Activated naive CD4-positive, alpha-beta T cell treated with anti-CD3 and anti-CD28 coated beads for 36 hours (primary cell): ENCODE measurements at places on chromosomes 4 and X. TPM values are rescaled to one million over a fixed set of nuclear protein-coding genes. Genes with fewer than 3 reads are reported as not detected.

DNA sequence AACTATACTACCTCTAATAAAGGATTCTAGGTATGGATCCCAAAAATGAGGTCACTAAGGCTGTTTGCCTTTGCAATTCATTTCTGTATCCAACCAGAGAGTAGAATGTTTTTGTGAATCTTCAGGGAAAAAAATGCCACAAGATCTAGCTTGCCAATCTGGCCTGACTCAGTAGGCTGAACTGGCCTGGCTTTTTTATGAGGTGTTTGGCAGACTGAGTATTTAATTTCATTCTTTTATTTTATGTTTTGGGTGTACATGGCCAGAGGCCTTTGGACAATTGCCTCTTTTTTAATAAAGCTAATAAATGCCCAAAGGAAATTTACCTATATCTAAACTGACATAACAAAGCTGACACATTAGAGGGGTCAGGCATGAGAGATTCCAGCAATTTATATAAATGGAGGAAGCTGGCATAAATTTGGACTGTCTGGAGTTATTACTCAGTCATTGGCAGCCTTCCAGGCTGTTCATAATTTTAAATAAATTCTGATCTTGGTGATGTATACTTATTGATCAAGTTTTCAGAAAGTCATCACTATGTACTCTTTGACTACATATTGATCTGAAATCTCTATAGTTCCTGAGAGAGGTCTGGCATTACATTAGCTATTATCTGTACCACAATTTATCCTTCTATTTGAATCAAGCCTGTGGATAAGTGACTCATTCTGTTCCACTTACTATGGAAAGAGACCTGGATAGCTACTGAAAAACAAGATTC, 376.4 kb upstream of the NOCT start:
- no peak for DNase-seq
- H3K4me1 ChIP-seq: no peaks in the 10 kb centered on the region
- H3K27me3 ChIP-seq: no peaks in the 10 kb centered on the region

GRCh38 chr4:1927675-1928074, 56.5 kb downstream of the NSD2 start:
- H3K4me1 ChIP-seq: no peaks in the 10 kb centered on the region
- H3K4me3 ChIP-seq: no peak overlapping the region
- DNase-seq: no peak
- peaks cover 50% of the 10 kb centered on the region for H3K36me3 ChIP-seq
- H3K27me3 ChIP-seq: no peaks in the 10 kb centered on the region

DNA sequence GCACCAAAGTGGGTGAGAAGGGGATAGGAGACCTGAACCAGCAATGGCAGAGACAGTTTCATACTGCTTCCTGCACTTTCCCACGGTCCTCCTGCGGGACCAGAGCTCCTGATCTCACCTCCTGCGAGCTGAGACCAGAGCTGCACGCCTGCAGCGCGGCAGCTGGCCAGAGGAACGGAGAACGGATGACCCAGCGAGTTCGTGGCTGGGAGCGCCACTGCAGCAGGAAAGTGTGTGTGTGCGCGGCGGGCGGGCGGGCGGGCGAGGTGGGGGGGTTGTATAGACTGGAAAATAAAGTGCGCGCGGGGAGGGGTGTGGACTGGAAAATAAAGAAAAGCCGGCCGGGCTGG, 16.5 kb downstream of the MCF2 start:
- H3K36me3 ChIP-seq: peaks cover 2% of the 10 kb centered on the region
- H3K4me1 ChIP-seq: no peaks in the 10 kb centered on the region
- no peak for DNase-seq
- H3K4me3 ChIP-seq: no peak overlapping the region
- peaks cover 21% of the 10 kb centered on the region for H3K27me3 ChIP-seq
- no peak overlapping the region for H3K27ac ChIP-seq

AADAT gene
- total RNA-seq: not detected

DNA sequence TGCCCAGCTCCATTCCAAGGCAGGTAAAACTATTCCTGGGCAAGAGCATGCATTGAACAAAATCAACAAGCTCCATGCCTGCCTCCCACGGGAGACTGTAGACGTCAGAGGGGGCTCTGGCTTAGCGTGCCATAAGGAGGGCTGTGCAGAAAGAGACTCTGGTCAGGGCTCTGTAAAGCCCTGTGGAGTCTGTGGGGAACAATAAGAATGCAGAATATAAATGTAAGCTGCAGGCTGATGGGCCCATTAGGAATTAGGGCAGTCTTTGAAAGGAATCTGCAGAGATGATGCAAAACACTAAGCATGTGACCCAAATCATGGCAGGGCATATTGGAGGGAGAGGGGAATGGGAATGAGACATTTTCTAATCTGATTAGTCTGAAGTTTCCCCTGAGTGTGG, 170.3 kb downstream of the EFHC2 start:
- H3K36me3 ChIP-seq: peaks cover 2% of the 10 kb centered on the region
- H3K27ac ChIP-seq: no peak overlapping the region
- H3K27me3 ChIP-seq: no peaks in the 10 kb centered on the region
- H3K4me1 ChIP-seq: no peaks in the 10 kb centered on the region
- DNase-seq: no peak

NPNT gene
- not detected for total RNA-seq

- no peak overlapping the region for H3K4me3 ChIP-seq
- H3K4me1 ChIP-seq: no peaks in the 10 kb centered on the region
- H3K36me3 ChIP-seq: no peaks in the 10 kb centered on the region
- H3K27me3 ChIP-seq: no peaks in the 10 kb centered on the region
- no peak overlapping the region for H3K27ac ChIP-seq
- DNase-seq: no peak
Observed at GRCh38 chr4:175776217-175776616, 35.8 kb downstream of the GPM6A start.

ACTRT1 gene
- not detected for total RNA-seq

- H3K36me3 ChIP-seq: no peaks in the 10 kb centered on the region
- no peak overlapping the region for H3K27ac ChIP-seq
- H3K4me1 ChIP-seq: no peaks in the 10 kb centered on the region
- DNase-seq: no peak
Observed at GRCh38 chr4:44415251-44415650, 33.4 kb downstream of the KCTD8 start.

- no peak overlapping the region for H3K27ac ChIP-seq
- H3K36me3 ChIP-seq: no peaks in the 10 kb centered on the region
- no peak overlapping the region for H3K4me3 ChIP-seq
- H3K27me3 ChIP-seq: peaks cover 9% of the 10 kb centered on the region
- no peak for DNase-seq
Observed at GRCh38 chr4:53552711-53553110, 38.6 kb downstream of the LNX1 start.

DNA sequence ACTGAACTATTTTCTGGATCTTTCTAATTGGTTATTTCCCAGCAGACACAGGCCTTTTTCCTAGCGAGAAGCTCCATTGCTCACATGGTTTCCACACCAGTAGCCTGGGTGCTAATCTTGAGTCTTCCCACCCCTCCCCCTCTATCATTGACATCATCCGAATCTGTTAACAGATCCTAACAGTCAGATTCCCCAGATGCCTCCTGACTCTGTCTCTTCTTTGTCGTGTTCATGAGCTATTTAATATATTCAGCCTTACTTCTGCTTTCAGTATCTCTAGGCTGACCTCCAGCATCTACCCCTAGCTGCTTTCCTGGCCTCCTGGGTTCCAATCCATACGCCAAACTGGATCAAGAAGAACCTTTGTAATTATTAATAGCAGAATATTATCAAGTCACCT, 85.0 kb downstream of the CLNK start:
- H3K27me3 ChIP-seq: no peaks in the 10 kb centered on the region
- H3K4me1 ChIP-seq: no peaks in the 10 kb centered on the region
- DNase-seq: no peak
- no peak overlapping the region for H3K4me3 ChIP-seq

DNA sequence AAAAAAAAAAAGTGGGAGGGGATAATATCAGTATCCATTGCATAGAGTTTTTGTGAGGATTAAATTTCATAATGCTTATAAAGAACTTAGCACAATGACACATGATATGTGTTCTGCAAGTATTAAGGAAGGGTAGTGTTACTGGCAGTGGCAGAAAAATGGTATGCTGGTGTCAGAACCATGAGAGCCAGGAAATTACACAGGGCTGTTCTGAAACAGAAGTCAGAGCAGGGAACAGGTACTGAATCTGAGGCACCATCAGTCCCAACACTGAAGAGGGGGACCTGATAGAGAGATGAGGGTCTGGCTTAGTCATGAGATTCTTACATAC, 601.1 kb upstream of the GRIA3 start:
- H3K4me1 ChIP-seq: no peaks in the 10 kb centered on the region
- no peaks in the 10 kb centered on the region for H3K27me3 ChIP-seq
- H3K27ac ChIP-seq: no peak overlapping the region
- DNase-seq: no peak
- H3K36me3 ChIP-seq: no peaks in the 10 kb centered on the region

- no peaks in the 10 kb centered on the region for H3K36me3 ChIP-seq
- DNase-seq: no peak
- no peaks in the 10 kb centered on the region for H3K4me1 ChIP-seq
- no peak overlapping the region for H3K27ac ChIP-seq
- no peaks in the 10 kb centered on the region for H3K27me3 ChIP-seq
Observed at GRCh38 chrX:133185119-133185518, 33.0 kb downstream of the TFDP3 start.

DNA sequence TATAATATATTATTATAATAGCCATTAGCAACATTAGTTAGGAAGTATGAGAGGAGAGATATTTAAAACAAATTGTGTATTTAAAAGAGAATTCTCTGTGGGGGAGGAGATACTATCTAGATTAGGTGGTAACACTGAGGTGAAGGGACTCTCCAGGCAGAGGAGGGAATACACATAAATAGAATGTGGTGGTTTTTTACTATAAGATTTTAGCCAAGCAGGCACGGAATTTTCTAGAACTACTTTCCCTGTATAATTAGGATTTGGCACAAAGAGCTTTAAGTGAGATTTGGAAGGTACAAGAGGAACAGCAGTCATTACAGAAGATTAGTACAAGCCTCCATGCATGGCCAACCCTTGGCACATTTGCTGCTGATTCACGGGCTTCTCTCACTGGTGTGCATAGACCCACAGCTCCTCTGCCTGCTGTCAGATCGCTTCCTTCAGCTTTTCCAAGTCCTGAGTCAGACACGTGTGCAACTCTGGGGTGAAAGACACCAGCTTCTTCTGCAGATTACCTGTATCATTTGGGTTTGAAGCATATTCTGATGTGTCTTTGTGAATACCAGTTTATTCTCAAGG, 685.5 kb downstream of the KCTD8 start:
- DNase-seq: no peak
- H3K4me1 ChIP-seq: no peaks in the 10 kb centered on the region
- H3K36me3 ChIP-seq: no peaks in the 10 kb centered on the region
- H3K27me3 ChIP-seq: no peaks in the 10 kb centered on the region
- H3K4me3 ChIP-seq: no peak overlapping the region

DNA sequence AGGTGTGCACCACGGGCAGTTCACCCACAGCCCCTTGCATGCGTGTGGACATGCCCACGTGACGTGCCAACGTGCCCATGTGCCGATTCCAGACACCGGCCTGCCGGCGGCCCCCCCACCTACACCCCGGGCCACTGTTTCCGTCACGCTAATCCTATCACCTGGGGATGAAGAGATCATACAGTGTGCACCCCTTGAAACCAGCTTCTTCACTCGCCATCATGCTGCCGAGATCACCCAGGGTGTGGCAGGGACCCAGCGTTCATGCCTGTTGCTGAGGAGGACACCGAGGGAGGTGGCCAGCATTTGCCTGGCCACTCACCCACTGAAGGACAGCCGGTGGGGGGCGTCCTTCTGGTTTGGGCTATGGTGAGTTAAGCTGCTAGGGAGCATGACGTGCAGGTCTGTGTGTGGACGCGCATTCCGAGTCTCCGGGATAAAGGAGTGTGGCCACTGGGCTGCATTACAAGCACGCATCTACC, 14.1 kb downstream of the CTBP1 start:
- no peak overlapping the region for H3K27ac ChIP-seq
- no peak for DNase-seq
- no peaks in the 10 kb centered on the region for H3K27me3 ChIP-seq
- no peaks in the 10 kb centered on the region for H3K4me1 ChIP-seq

ZNF157 gene
- total RNA-seq: 1.0 TPM

- no peak overlapping the region for H3K4me3 ChIP-seq
- peaks cover 44% of the 10 kb centered on the region for H3K4me1 ChIP-seq
- no peak for DNase-seq
- no peak overlapping the region for H3K27ac ChIP-seq
- H3K27me3 ChIP-seq: no peaks in the 10 kb centered on the region
Observed at GRCh38 chr4:151991884-151992167, 231.0 kb upstream of the GATB start.

DNA sequence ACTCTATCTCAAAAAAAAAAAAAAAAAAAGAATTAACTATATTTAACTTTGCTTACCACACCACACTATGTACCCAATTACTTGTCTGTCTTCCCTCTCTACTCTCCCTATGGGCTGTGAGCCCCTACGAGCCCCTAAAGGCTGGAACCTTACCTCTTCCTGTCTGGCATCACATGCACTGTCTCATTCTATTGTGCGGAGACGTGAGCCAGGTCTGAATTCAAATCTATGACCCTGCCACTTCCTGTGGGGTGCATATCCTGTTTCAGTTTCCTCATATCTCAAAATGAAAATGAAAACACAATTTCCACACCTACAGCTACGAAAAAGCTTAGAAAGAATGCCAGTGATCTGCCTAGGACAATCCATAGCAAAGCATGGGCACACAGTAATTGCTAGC, 42.9 kb upstream of the HS3ST1 start:
- no peaks in the 10 kb centered on the region for H3K27me3 ChIP-seq
- H3K27ac ChIP-seq: peak overlapping the region; percentile 70
- peak; percentile 73 for DNase-seq
- H3K36me3 ChIP-seq: no peaks in the 10 kb centered on the region
- peak overlapping the region; percentile 45 for H3K4me3 ChIP-seq
- H3K4me1 ChIP-seq: peaks cover 41% of the 10 kb centered on the region

DNA sequence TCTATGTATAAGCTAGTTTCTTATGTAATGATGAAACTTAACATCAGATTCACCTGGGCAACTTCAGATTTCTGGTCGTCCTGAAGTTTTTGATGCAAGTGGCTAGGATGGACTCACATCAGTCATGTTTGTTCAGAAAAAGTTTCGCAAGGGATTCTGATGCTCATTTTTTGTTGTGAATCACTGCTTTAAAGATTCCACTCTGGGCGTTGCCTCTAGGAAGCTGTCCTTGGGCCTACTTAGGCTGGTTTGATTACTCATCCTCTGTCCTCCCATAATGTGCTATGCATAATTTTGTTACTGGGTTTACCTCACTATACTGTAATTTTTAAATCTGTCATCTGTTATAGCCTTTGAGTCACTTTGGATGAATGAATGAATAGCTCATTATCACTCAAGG, 30.8 kb downstream of the HERC3 start:
- no peak for DNase-seq
- no peak overlapping the region for H3K4me3 ChIP-seq
- H3K27ac ChIP-seq: no peak overlapping the region
- no peaks in the 10 kb centered on the region for H3K27me3 ChIP-seq

GRCh38 chrX:2694914-2695267, 3.8 kb downstream of the CD99 start:
- H3K27ac ChIP-seq: peak overlapping the region; percentile 99
- no peaks in the 10 kb centered on the region for H3K27me3 ChIP-seq
- no peak for DNase-seq
- H3K4me1 ChIP-seq: peaks cover 63% of the 10 kb centered on the region
- H3K36me3 ChIP-seq: peaks cover 57% of the 10 kb centered on the region
